Testis (tissue), 5 donors: ENCODE measurements at places on chromosomes 1 and 21.

- H3K36me3 ChIP-seq = no peaks in the 10 kb centered on the region
- no peaks in the 10 kb centered on the region for H3K4me1 ChIP-seq
- no peak for DNase-seq
Measured at GRCh38 chr1:5389101-5389885, 602.9 kb downstream of the NPHP4 start.

- no peak overlapping the region for H3K4me3 ChIP-seq
- H3K36me3 ChIP-seq = no peaks in the 10 kb centered on the region
- no peaks in the 10 kb centered on the region for H3K27me3 ChIP-seq
- no peaks in the 10 kb centered on the region for H3K4me1 ChIP-seq
Measured at GRCh38 chr1:108097018-108097417, 103.1 kb downstream of the SLC25A24 start.

DNA sequence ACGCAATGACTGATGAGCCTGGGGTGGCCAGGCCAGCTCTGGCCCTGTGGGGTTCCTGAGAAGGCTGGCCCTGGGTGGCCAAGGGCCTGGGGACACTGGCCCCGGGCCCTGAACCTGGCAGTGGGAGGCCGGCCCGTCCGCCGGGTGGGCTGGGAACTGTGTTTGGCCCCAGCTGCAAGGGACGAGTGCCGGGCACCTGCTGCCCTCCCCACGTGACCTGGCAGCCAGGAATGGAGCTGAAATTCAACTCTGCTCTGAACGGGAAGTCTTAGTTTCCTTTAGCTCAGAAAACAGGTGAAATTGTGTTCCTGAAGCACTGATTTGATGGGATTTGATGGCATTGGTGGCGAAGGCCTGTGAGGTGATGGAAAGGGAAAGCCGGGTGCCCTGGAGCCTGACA, 8.2 kb upstream of the TTLL10 start:
- H3K4me3 ChIP-seq = no peak overlapping the region
- H3K27ac ChIP-seq = no peak overlapping the region
- no peaks in the 10 kb centered on the region for H3K27me3 ChIP-seq
- H3K4me1 ChIP-seq = no peaks in the 10 kb centered on the region
- no peaks in the 10 kb centered on the region for H3K36me3 ChIP-seq

DNA sequence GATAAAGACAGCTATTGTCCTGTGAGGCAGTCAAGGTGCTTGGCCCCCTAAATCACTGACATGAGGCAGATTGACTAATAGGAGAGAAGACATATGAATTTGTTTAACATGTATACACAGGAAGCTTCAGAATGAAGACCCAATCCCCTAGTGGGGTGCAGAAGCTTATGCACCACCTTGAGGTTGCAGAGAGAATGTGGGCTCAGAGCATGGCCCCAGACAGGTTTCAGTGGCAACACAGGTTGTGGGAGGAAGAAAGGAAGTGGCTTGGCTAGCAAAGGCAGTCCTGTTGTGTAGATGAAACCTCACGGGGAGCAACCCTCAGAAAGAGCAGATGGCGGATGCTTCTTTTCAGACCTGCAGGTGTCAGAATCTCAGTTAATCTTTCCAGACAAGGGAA, 37.0 kb upstream of the PARP1 start:
- no peak overlapping the region for H3K27ac ChIP-seq
- H3K27me3 ChIP-seq = no peaks in the 10 kb centered on the region
- no peaks in the 10 kb centered on the region for H3K36me3 ChIP-seq

DNA sequence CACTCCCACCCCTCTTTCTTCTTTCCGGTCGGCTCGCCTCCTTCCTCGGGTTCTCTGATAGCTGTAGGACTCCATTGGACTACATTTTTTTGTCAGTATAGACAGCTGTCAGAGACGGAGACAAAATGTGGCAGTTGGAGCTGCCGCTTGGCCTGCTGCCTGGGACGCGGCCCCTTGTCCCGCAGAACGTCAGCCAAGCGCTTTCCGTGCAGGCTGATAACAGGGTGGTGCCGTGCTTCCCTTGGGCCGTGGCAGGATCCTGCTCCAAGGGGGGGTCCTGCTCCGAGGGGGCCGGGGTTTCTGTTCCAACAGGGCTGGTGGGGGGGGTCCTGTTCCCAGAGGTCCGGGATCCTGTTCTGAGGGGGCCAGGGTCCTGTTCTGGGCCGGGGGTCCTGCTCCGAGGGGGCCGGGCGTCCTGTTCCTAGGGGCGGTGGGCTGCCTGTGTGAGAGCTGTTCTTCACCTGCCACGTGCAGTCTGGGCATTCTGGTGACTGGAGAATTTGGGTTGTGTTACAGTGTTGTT, 4.9 kb downstream of the SKI start:
- DNase-seq = no peak
- no peaks in the 10 kb centered on the region for H3K27me3 ChIP-seq
- no peak overlapping the region for H3K4me3 ChIP-seq
- peak overlapping the region; percentile 81 for H3K27ac ChIP-seq
- H3K36me3 ChIP-seq = no peaks in the 10 kb centered on the region

- peak; percentile 38 for DNase-seq
- H3K27ac ChIP-seq = peak overlapping the region; percentile 94
- peak overlapping the region; percentile 81 for H3K4me3 ChIP-seq
- H3K27me3 ChIP-seq = no peaks in the 10 kb centered on the region
- H3K36me3 ChIP-seq = no peaks in the 10 kb centered on the region
Measured at GRCh38 chr1:214550857-214551435, 456 bp downstream of the PTPN14 start.

GRCh38 chr1:160827418-160827817, 31.4 kb downstream of the LY9 start:
- no peak overlapping the region for H3K4me3 ChIP-seq
- no peaks in the 10 kb centered on the region for H3K36me3 ChIP-seq
- no peaks in the 10 kb centered on the region for H3K27me3 ChIP-seq
- no peak for DNase-seq
- no peaks in the 10 kb centered on the region for H3K4me1 ChIP-seq

- no peak overlapping the region for H3K27ac ChIP-seq
- no peaks in the 10 kb centered on the region for H3K36me3 ChIP-seq
- H3K4me1 ChIP-seq = peaks cover 4% of the 10 kb centered on the region
- no peaks in the 10 kb centered on the region for H3K27me3 ChIP-seq
Measured at GRCh38 chr1:184499616-184500015, 112.8 kb downstream of the C1orf21 start.

- H3K36me3 ChIP-seq = no peaks in the 10 kb centered on the region
- DNase-seq = no peak
- peaks cover 18% of the 10 kb centered on the region for H3K4me1 ChIP-seq
Measured at GRCh38 chr1:27003745-27004470, 8.7 kb downstream of the TENT5B start.

GRCh38 chr1:246597340-246597739, 31.1 kb downstream of the CNST start:
- no peaks in the 10 kb centered on the region for H3K36me3 ChIP-seq
- H3K4me3 ChIP-seq = no peak overlapping the region
- no peaks in the 10 kb centered on the region for H3K27me3 ChIP-seq
- peaks cover 9% of the 10 kb centered on the region for H3K4me1 ChIP-seq
- DNase-seq = no peak
- H3K27ac ChIP-seq = no peak overlapping the region
